ENCODE measurements at places on chromosomes 1 and 21.

- no peak overlapping the region for H3K4me3 ChIP-seq
- H3K36me3 ChIP-seq = no peaks in the 10 kb centered on the region
- no peak for DNase-seq
- peaks cover 3% of the 10 kb centered on the region for H3K4me1 ChIP-seq
Measured at GRCh38 chr1:50155541-50155940, 46.8 kb downstream of the ELAVL4 start.

GRCh38 chr1:244918421-244919319, 54.3 kb upstream of the HNRNPU start:
- DNase-seq = peak; percentile 29
- peaks cover 20% of the 10 kb centered on the region for H3K27me3 ChIP-seq
- H3K4me1 ChIP-seq = no peaks in the 10 kb centered on the region
- H3K4me3 ChIP-seq = peak overlapping the region; percentile 48
- no peaks in the 10 kb centered on the region for H3K36me3 ChIP-seq

DNA sequence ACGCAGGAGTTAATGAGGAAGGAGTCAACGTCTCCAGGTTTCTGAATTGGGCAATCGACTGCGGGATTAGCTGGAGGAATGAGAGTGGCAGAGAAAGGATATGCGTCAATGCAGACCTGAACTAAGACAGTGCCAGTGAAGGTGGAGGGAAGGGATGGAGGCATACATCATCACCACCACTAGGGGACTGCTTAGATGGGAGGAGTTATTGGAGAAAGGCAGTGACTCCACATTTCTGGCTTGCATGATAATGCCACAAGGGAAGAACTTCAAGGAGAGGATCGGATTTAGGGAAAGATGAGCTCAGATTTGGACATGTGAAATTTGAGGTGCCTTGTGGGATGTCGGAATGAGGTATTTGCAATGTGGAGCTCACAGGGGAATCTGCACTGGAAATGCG, 17.5 kb downstream of the VASH2 start:
- H3K4me3 ChIP-seq = no peak overlapping the region
- no peaks in the 10 kb centered on the region for H3K4me1 ChIP-seq
- H3K36me3 ChIP-seq = no peaks in the 10 kb centered on the region
- peak; percentile 40 for DNase-seq
- no peak overlapping the region for H3K27ac ChIP-seq
- no peaks in the 10 kb centered on the region for H3K27me3 ChIP-seq

GRCh38 chr1:223708001-223708359, 4.4 kb upstream of the CAPN2 start:
- H3K36me3 ChIP-seq = no peaks in the 10 kb centered on the region
- H3K27me3 ChIP-seq = no peaks in the 10 kb centered on the region
- no peak overlapping the region for H3K4me3 ChIP-seq

DNA sequence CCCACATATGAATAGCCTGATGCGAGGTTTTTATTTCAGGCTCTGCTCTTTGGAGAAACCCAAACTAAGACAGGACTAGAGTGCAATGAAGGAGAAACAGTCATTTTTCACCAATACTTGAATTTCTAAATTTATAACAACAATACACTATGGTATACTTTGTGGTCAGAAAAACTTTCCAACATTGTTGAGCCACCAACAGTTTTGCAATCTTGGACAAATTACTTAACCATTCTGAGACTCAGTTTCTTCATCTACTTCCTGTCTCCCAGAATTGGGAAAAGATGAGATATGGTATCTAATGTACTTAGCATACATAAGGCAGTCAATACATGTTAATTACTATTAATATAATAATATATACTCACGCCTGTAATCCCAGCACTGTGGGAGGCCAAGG, 519.8 kb upstream of the PLXNA2 start:
- H3K36me3 ChIP-seq = no peaks in the 10 kb centered on the region
- no peaks in the 10 kb centered on the region for H3K27me3 ChIP-seq
- H3K4me3 ChIP-seq = no peak overlapping the region
- H3K4me1 ChIP-seq = no peaks in the 10 kb centered on the region
- DNase-seq = no peak

- peaks cover 72% of the 10 kb centered on the region for H3K27me3 ChIP-seq
- no peaks in the 10 kb centered on the region for H3K36me3 ChIP-seq
- DNase-seq = no peak
- H3K27ac ChIP-seq = no peak overlapping the region
Measured at GRCh38 chr1:224619209-224619608, 3.1 kb downstream of the CNIH3 start.

DNA sequence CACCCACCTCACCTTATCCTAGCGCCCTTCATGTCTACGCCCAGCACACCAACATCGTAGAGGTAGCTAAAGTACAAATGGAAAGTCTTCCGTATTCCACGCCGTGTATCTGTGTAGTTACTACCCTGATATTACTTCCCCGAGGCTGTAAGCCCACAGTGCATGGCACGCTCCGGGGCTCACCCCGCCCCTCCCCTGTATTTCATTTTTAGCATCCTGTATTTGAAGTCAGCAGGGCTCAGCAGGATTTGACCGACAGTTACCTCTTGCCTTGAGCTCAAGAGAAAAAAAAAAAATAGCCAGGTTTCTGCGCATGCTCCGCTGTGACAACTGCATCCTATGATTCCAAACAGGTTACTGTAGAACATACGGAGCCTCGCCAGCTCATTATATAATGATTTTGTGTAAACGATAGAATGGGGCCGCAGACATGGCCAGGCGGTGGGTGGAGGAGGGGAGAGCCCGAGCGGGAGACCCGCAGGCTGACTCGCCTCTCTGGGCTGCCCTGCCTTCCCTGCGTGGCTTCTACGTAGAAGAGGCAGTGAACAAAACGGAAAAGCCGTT, 1.3 kb downstream of the ABCG1 start:
- H3K27ac ChIP-seq = no peak overlapping the region
- peak overlapping the region; percentile 78 for H3K4me3 ChIP-seq
- H3K4me1 ChIP-seq = no peaks in the 10 kb centered on the region
- no peaks in the 10 kb centered on the region for H3K36me3 ChIP-seq
- peak; percentile 72 for DNase-seq
- H3K27me3 ChIP-seq = peaks cover 31% of the 10 kb centered on the region

- H3K27me3 ChIP-seq = no peaks in the 10 kb centered on the region
- DNase-seq = peak; percentile 62
- no peaks in the 10 kb centered on the region for H3K36me3 ChIP-seq
- H3K4me1 ChIP-seq = no peaks in the 10 kb centered on the region
- no peak overlapping the region for H3K4me3 ChIP-seq
- no peak overlapping the region for H3K27ac ChIP-seq
Measured at GRCh38 chr1:206935491-206936067, 10.7 kb downstream of the PIGR start.

- DNase-seq = no peak
- H3K27me3 ChIP-seq = no peaks in the 10 kb centered on the region
- H3K27ac ChIP-seq = peak overlapping the region; percentile 31
- H3K36me3 ChIP-seq = no peaks in the 10 kb centered on the region
- H3K4me3 ChIP-seq = no peak overlapping the region
Measured at GRCh38 chr1:22741118-22741517, 30.5 kb downstream of the EPHB2 start.

GRCh38 chr1:114107474-114108435, 45.9 kb downstream of the SYT6 start:
- H3K27ac ChIP-seq = no peak overlapping the region
- no peaks in the 10 kb centered on the region for H3K36me3 ChIP-seq
- H3K4me1 ChIP-seq = peaks cover 20% of the 10 kb centered on the region
- no peak overlapping the region for H3K4me3 ChIP-seq
- no peak for DNase-seq

GRCh38 chr1:204714194-204714860, 28.8 kb upstream of the LRRN2 start:
- no peak overlapping the region for H3K27ac ChIP-seq
- no peak for DNase-seq
- no peak overlapping the region for H3K4me3 ChIP-seq

GRCh38 chr1:34825455-34826091, 32.8 kb downstream of the GJA4 start:
- no peaks in the 10 kb centered on the region for H3K36me3 ChIP-seq
- peaks cover 12% of the 10 kb centered on the region for H3K4me1 ChIP-seq
- peak overlapping the region; percentile 49 for H3K27ac ChIP-seq

DNA sequence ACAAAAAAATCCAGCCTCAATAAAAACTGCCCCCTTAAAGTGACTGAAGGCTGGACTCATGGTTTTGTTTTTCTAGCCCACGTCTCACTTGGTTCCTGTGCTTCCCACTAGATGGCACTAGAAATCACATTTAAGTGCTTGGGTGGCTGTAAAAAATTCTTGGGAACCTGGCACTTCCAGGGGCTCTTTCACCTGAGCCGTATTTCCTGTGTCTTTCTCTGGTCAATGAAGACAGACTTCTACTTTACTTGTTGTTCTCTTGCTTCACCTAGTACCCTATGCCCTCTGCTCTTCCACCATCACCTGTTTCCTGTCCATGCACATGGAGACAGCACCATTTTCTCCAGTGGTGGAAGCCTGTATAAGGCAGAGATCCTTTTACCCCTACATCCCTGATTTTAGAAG, 20.0 kb downstream of the METTL13 start:
- no peak overlapping the region for H3K4me3 ChIP-seq
- H3K4me1 ChIP-seq = peaks cover 3% of the 10 kb centered on the region
- no peaks in the 10 kb centered on the region for H3K27me3 ChIP-seq
- no peaks in the 10 kb centered on the region for H3K36me3 ChIP-seq

DNA sequence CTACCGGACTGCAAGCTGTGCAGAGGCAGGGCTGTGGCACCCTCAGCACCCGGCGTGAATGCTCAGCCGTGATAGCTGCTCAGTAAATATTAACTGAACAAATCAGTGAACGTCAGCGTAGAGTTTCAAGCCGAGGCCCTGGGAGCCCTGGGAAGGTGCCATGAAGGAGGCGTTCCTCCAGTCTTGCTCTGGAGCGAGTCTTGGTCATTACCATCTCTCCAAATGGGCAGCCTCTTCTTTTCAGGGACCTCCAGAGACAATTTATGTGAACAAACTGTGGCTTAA, 449.2 kb downstream of the CAMTA1 start:
- no peak for DNase-seq
- H3K27ac ChIP-seq = no peak overlapping the region
- no peaks in the 10 kb centered on the region for H3K27me3 ChIP-seq
- H3K4me3 ChIP-seq = no peak overlapping the region
- H3K36me3 ChIP-seq = no peaks in the 10 kb centered on the region

GRCh38 chr21:21463456-21463855, 465.2 kb downstream of the NCAM2 start:
- DNase-seq = peak; percentile 14
- no peaks in the 10 kb centered on the region for H3K36me3 ChIP-seq

- no peaks in the 10 kb centered on the region for H3K4me1 ChIP-seq
- peak; percentile 27 for DNase-seq
- no peak overlapping the region for H3K4me3 ChIP-seq
- no peaks in the 10 kb centered on the region for H3K36me3 ChIP-seq
- H3K27me3 ChIP-seq = no peaks in the 10 kb centered on the region
Measured at GRCh38 chr1:65477414-65478378, 57.2 kb downstream of the LEPR start.

- H3K4me1 ChIP-seq = peaks cover 20% of the 10 kb centered on the region
- no peak for DNase-seq
- H3K27ac ChIP-seq = no peak overlapping the region
- no peaks in the 10 kb centered on the region for H3K27me3 ChIP-seq
Measured at GRCh38 chr1:39877980-39878956, 5.0 kb downstream of the TRIT1 start.

DNA sequence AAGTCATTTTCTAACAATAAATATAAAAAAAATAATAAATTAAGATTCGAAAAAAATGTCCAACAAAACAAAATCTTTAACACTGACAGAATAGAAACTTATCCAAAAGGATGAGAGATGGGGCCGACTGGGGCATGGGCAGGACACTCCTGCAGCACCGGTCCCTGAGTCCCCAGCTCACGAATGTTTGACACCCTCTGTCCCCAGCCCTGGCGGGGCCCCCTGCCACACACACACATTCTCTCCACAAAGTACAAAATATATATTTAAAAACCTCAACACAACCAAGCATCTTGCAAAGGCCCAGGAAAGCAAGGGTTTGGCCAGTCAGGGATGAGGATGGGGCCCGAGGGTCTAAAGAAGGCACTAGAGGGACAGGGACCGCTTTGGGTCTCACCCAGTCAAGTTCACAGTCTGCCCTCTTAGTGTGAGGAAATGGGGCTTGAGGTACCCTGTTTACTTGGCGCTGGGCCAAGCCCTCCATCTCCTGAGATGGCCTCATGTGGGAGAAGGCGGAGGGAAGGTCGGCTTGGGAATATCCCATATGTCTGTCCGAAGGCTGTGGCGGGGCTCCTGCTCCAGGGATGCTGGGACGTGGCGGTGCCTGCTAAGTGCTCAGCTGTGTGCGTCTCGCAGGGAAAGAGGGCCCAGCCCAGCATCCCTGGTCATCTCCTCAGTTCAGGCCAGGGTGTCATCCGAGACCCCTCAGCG, 31.3 kb downstream of the EPHA2 start:
- H3K27me3 ChIP-seq = no peaks in the 10 kb centered on the region
- DNase-seq = no peak
- no peak overlapping the region for H3K4me3 ChIP-seq
- peaks cover 8% of the 10 kb centered on the region for H3K36me3 ChIP-seq
- H3K4me1 ChIP-seq = no peaks in the 10 kb centered on the region

GRCh38 chr1:23648576-23648975, 43.0 kb upstream of the RPL11 start:
- no peak overlapping the region for H3K4me3 ChIP-seq
- no peak overlapping the region for H3K27ac ChIP-seq
- DNase-seq = no peak
- no peaks in the 10 kb centered on the region for H3K27me3 ChIP-seq

DNA sequence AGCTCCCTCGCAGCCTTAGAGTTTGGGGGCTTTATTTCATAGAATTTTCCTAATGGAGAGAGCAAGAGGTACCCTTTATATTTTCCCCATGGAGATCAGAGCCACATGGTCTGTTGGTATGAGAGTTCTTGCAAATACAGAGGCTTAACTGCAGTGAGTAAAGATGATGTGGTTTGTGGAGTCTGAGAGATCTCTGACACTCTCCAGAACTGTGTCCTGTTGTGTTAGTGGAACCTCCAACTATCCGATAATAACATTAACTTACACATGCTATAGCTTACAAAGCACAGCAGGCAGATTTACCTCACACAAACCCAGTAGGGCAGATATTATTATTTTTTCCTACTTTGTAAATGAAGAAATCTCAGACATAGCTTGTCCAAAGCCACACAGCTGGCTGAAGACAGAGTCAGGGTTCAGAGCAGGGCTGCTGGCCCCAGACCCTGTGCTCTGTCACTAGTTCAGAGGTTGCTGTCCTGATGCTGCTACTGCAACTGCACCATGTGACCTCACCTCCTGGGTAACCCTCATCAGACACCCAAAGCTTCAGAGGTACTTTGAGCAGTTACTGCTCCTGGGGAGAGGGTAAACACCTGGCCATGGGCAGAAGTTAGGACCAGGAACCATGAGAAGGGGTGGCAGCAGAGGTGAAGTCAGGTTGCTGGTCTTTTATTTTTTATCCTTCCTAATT, 384.8 kb upstream of the PROX1 start:
- H3K4me1 ChIP-seq = no peaks in the 10 kb centered on the region
- DNase-seq = no peak
- no peaks in the 10 kb centered on the region for H3K36me3 ChIP-seq
- H3K4me3 ChIP-seq = no peak overlapping the region

GRCh38 chr1:43797891-43798290, 90.6 kb downstream of the ST3GAL3 start:
- H3K4me1 ChIP-seq = peaks cover 23% of the 10 kb centered on the region
- H3K4me3 ChIP-seq = no peak overlapping the region
- H3K27ac ChIP-seq = no peak overlapping the region
- no peak for DNase-seq
